ENCODE measurements at places on chromosomes 3 and 15.

GRCh38 chr3:160226026-160226907, 1.0 kb downstream of the C3orf80 start:
- DNase-seq: peak; percentile 7

- DNase-seq: no peak
These were observed 159.4 kb upstream of the GBE1 start for GRCh38 chr3:81920816-81921215.

DNA sequence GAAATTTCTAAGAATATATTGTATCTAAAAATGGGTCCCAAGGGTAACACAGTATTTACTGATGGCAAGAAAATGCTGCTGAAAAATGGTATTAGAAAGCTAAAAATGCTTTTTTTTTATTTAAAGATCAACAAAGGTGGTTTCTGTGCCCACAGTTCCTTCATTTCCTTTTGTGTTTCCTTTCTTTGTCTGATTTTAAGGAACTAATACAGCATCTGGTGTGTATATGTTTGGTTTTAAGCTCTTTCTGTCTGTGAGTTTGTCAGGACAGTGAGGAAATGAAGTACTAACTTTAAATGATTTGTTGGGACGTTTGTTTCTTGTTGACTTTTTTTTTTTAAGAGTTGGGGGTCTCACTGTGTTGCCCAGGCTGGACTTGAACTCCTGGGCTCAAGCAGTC, 38.2 kb downstream of the RASA2 start:
- no peak for DNase-seq

GRCh38 chr15:39404767-39405181, 176.1 kb upstream of the THBS1 start:
- no peak for DNase-seq

GRCh38 chr3:51977446-51978142, 2.7 kb downstream of the ABHD14A start:
- no peak for DNase-seq

DNA sequence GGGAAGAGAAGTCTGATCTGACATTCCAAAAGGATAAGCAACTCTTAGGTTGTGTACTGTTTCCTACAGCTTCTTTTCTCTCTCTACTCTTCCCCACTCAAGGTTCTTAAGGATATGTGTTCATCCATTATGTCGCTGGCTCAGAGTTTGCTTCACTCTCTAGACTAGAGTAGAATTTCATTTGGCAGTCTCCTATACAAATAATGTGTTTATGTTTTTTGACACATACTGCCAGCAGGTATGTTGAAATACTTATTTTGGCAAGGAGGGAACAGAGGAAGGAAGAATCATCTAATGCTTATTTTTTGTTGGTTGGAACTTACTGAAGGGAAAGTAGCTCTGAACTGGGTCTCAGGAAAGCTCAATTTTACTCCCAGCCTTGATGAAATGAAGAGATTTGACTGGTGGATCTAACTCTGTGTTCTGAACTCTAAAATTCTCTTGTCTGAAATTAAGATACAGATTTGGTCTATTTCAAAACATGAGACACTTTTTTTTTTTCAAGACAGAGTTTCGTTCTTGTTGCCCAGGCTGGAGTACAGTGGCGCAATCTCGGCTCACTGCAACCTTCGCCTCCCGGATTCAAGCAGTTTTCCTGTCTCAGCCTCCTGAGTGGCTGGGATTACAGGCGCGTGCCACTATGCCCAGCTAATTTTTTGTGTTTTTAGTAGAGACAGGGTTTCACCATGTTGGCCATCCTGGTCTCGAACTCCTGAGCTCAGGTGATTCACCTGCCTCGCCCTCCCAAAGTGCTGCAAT, 7.6 kb upstream of the EMC3 start:
- no peak for DNase-seq

GRCh38 chr3:36405190-36405589, 24.9 kb downstream of the STAC start:
- no peak for DNase-seq

- no peak for DNase-seq
These were observed 369.0 kb upstream of the PPP2R3A start for GRCh38 chr3:135596563-135596962.

- DNase-seq: no peak
These were observed 82.4 kb downstream of the EBLN2 start for GRCh38 chr3:73143821-73144237.

DNA sequence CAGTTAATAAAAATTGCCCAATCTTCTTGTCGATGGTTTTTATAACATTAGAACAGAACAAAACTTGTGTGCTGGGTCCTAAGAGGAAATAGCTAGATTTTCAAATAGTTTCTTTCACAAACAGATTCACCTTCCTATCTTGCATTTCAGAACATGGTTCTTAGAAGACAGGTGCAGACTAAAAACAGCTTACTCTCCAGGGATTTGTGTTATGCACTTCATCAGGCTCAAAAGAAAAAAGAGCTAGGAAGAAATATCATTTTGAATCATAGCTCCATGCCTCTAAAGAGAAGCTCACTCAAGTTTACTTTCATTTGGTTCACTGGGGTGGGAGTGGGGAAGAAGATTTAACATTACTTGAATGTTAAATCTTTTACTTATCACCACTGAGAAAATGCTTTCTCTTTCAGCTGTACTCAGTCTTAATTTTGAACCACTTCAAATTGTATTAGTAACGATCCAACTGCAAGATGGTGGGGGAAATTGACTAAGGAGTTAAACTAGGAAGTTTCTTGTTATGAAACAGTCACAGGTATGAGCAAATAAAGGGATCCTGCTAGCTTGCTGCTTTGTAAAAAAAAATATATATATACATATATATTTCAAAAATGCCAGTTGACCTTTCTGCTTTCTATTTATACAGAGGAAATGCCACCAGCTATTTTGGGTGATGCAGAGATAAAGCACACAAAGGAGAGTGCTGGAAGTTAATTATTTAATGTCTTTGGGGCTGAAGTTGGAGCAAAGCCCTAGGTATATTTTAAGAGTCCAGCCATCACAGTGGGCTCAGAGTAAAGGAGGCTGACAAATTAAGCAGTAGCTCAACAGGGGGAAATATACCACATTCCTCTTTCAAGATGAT, 28.3 kb upstream of the NUDT16 start:
- DNase-seq: no peak

GRCh38 chr3:16177962-16178627, 3.6 kb downstream of the GALNT15 start:
- peak; percentile 75 for DNase-seq

DNA sequence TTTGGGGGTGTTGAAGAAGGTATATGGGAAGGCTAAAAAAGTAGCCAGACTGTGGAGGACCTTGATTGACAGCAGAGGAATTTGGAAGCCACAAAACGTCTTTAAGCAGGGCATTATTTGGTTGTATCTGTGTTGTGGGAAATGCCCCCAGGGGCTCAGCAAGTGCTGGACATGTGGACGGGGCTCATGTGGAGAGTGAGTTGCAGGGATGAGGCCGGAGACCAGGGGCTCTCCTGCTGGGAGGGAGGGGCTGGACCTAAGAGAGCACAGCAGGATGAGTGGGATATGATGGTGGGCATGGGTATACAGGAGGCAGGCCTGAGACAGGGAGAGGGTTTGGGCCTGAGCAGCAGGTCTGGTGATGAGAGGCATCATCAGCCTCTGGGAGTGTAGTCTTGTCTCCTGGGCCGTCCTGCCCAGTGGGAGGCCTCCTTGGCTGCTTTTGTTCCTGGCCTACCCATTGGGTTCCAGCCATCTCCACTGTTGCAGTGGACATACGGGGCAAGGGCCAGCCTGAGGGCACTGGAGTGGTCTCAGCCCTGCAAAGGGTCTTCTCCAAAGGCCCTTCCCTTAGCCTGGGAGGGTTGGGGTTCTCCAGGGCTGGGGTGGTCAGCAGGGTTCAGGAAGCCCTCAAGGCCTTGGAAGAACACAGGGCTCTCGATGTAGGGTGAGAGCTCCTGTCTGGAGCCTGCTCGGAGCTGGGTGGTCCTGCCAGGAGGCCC, 27.5 kb downstream of the ACAD9 start:
- DNase-seq: no peak

DNA sequence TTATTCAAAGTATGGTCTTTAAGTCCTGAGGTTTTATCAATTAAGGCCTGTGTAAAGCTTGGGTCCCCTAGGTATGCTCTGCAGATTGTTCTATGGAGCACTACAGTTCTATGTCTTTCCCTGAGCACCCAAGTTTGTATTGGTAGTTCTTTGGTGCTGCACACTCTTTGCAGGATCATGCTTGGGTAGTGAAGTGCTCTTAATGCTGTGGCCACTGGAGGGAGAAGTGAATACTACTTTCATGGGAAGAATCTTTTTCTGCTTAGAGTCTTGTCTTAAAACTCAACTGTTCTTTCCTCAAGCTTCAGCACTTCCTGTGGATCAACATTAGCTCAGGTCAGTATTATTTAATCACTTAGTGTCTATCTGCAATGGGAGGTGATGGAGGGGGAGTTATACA, 93.6 kb upstream of the CFAP20DC start:
- DNase-seq: no peak

- no peak for DNase-seq
These were observed 34.7 kb downstream of the TMEM158 start for GRCh38 chr3:45191424-45191823.

GRCh38 chr3:74605437-74605836, 9.0 kb downstream of the CNTN3 start:
- no peak for DNase-seq

DNA sequence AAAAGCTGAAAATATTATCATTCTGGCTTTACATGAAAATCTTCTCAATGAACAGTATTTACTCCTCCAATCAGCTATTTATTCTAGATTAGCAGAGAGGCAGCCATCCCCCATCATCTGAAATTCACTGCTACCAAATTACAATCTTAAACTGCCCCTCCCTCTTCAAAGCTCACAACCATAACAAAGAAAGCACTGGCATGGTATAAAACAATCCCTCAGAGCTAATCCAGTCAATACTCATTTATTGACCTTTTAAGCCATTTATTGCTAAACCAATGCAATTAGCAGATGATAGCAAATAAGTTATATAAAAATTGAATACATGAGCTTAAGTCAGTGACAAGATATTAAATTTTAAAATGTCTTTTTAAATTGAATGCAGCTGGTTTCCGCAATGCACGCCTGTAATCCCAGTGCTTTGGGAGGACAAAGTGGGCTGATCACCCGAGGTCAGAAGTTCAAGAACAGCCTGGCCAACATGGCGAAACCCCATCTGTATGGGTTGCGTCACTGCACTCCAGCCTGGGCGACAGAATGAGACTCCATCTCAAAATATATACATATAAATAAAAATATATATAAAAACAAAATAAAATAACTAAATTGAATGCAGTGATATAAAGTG, 12.1 kb downstream of the SLC4A7 start:
- no peak for DNase-seq

DNA sequence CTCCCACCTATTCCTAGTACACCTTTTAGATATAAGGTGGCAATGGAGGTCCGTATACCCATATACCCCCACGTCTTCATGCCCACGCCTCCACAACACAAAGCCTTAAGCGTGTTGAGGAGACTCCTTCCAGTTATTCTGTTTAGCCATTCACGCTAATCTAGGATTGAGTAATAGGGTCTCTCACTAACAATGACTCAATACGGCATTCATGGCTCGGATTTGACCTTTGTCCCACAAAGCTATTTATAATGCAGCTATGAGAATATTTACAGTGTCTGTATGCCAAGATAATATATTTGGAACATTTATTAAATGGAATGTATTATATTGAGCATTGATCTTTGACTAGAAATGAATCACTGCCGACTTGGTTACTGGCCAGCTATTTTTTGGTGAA, 215.8 kb downstream of the KCNH8 start:
- DNase-seq: no peak

DNA sequence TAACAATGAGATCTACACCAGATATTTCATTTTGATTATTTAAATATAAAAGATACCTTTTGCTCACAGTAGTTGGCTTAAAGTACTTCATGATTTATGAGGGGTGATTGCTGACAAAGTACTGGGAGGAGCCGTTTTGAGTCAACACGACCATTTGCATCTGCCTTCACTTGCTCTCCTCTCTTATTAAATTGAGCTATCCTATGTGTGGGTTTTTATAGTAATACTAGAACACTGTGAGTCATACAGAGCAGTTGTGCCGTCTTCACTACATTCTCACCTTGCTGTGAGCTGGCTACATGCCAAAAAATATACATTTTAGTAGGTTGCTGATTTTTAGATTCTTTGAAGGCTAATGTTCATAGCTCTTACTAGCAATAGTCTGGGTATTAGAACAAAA, 161.2 kb downstream of the ALCAM start:
- no peak for DNase-seq

GRCh38 chr3:183513046-183513706, 42.3 kb downstream of the KLHL6 start:
- DNase-seq: no peak

- no peak for DNase-seq
These were observed 21.0 kb downstream of the PLXNB1 start for GRCh38 chr3:48408823-48409281.

GRCh38 chr3:66656609-66657008, 155.8 kb upstream of the LRIG1 start:
- no peak for DNase-seq

- DNase-seq: peak; percentile 79
These were observed 5.8 kb upstream of the TOPAZ1 start for GRCh38 chr3:44235604-44236484.

- DNase-seq: no peak
These were observed 21.6 kb downstream of the B3GNT5 start for GRCh38 chr3:183274609-183275008.

GRCh38 chr3:64518950-64519349, 168.8 kb downstream of the ADAMTS9 start:
- no peak for DNase-seq

- no peak for DNase-seq
These were observed 12.2 kb downstream of the CBLB start for GRCh38 chr3:105856605-105857004.

DNA sequence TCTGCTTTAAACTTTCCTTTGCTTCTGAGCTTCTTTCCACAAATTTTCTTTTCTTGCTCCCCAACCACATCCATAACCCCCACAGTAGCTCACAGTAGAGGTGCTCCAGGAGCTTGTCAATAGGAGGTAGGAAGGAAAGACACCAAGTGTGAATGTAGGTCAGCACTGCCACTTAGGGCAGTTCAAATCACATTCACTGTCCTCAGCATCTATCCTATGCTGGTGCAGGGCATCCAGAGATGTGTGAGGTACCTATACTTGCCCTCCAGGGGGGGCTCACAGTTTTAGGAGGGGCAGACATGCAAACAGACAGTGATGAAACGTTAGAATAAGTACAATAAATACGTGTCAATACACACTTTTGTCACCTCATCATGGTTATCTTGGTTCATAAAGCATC, 1.5 kb upstream of the SPSB4 start:
- no peak for DNase-seq

DNA sequence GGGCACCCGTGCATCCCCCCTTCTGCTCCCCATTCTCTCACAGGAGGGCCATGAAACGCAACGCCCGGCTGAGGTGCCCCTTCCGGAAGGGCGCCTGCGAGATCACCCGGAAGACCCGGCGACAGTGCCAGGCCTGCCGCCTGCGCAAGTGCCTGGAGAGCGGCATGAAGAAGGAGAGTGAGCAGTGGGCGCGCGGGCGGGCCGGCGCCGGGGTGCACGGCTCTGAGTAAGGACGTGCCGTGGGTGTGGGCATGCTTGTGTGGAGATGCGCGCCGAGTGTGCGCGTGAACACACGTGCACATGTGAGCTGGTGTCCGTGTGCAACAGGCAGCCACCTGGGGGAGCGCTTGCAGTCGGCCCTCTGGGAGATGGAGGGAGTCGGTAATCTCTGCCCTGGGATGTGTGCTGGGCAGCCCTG, 28.1 kb downstream of the NR1I2 start:
- DNase-seq: peak; percentile 42

- DNase-seq: peak; percentile 76
These were observed 33.8 kb downstream of the MBNL1 start for GRCh38 chr3:152302521-152303021.

All from body of pancreas (tissue), 4 donors.